ENCODE measurements at places on chromosomes 16 and 17. TPM values are rescaled to one million over a fixed set of nuclear protein-coding genes. Genes with fewer than 3 reads are reported as not detected.
A peak's percentile ranks its signal among the peaks of the same experiment; 100 is the strongest.

- no peak overlapping the region for H3K4me3 ChIP-seq
- H3K27ac ChIP-seq, result no peak overlapping the region
- no peaks in the 10 kb centered on the region for H3K4me1 ChIP-seq
- H3K27me3 ChIP-seq, result peaks cover 10% of the 10 kb centered on the region
These were observed 8.2 kb upstream of the PHF12 start for GRCh38 chr17:28959471-28959871.

The KRT32 gene
- not detected for total RNA-seq

The RHBDL3 gene
- 0.69 TPM for total RNA-seq

The C17orf78 gene
- not detected for total RNA-seq

DNA sequence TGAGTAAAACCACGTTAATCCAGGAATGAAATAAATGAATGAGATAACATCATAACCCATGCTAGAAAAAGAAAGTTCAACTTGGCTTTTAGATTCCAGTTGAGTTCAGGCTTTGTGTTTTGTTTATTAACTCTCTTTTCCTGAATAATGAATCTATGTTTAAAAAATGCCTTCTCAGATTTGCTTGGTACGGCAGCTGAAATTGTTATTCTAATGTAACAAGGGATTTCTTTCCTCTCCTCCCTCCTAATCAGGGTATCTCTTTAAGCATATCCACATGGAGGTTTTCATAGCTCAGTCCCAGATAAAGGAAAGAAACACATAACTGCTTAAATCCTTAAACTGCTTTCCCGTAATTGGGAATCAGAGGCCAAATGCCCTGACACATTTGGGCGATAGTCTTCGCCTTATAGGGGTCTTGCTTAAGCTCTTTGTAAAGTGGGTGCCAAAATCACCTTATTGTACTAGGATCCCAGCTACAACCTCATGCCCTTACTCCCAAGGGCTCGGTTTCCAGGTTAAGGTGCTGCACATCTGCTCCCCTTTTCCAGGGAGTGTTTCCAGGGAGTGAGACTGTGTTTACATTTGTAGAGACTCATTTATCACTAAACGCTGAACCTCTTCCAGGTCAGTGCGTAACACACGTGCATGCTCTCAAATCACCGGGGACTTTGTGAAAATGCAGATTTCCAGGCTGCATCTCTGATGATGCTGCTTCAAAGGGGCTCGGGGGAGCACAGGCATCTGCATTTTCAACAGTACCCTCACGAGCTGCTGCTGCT, 142.8 kb upstream of the FOXF1 start:
- no peaks in the 10 kb centered on the region for H3K36me3 ChIP-seq
- H3K4me3 ChIP-seq, result no peak overlapping the region
- H3K27me3 ChIP-seq, result peaks cover 9% of the 10 kb centered on the region
- no peaks in the 10 kb centered on the region for H3K4me1 ChIP-seq

The TAF1C gene
- 60.8 TPM for total RNA-seq

GRCh38 chr17:20092973-20093626, 83.9 kb downstream of the SPECC1 start:
- H3K27ac ChIP-seq, result no peak overlapping the region
- H3K4me3 ChIP-seq, result no peak overlapping the region
- DNase-seq, result no peak
- H3K27me3 ChIP-seq, result peaks cover 3% of the 10 kb centered on the region

The SULT1A4 gene
- total RNA-seq, result 2.9 TPM

DNA sequence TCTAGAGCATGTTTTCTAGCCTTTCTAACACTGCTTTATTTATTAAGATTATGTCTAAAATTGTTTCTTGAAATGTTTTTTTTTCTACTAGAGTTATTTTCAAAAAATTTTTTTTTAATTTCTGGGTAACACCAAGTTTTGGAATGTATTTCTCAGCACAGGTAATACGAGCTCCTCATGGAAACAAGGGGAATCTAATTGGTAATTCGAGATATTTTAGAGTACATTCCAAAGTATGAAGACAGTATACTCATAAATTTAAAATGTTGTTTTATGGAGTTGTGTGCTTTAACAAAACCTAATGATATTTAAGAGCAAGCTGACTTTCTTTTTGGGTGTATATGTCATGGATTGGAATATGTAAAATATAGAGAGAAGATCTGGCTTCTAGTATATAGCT, 42.4 kb downstream of the OMG start:
- H3K27ac ChIP-seq, result no peak overlapping the region
- DNase-seq, result no peak
- H3K4me1 ChIP-seq, result no peaks in the 10 kb centered on the region
- H3K4me3 ChIP-seq, result no peak overlapping the region
- H3K27me3 ChIP-seq, result no peaks in the 10 kb centered on the region

The ZNF205 gene
- total RNA-seq, result not detected

DNA sequence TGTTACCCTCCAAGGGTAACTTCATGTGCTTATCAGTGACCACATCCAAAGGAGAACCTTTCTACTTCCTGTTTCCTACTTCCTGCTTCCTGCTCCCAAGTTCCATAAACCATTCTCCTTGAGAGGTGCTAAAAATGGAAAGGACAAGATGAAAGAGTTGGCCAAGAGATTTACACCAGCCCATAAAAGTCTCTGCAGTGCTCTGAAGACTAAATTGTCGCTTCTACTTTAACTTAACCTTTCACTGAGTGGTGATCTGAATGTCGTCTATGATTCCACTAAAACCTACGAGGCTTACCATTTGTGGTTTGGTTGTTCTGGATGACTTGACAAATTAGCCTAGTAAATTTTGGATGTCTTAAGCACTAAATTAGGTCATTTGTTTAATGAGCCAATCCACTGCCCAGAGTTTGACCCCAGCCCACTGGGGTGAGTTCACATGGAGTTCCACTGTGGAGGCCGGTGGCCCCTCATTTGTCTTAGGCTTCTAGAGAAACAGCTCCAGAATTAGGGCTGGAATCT, 333.1 kb downstream of the FOXL1 start:
- H3K27ac ChIP-seq, result no peak overlapping the region
- H3K4me1 ChIP-seq, result no peaks in the 10 kb centered on the region
- DNase-seq, result no peak

The MPP2 gene
- total RNA-seq, result 0.69 TPM

DNA sequence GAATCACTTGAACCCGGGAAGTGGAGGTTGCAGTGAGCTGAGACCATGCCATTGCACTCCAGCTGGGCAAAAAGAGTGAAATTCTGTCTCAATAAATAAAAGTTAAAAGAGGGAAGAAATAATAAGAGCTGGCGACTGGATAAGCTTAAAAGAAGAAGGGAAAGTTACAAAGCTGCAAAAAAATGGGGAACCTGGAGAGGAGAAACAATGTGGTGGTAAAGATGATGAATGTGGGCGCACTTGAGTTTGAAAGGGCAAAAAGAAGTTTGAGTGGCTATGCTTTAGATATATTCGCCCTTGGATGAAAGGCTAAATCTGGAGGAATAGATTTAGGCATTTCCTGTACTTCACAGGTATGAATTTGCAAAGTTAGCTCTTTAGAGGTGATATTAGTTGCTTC, 53.0 kb upstream of the YPEL2 start:
- H3K27me3 ChIP-seq, result no peaks in the 10 kb centered on the region
- DNase-seq, result no peak
- no peak overlapping the region for H3K4me3 ChIP-seq
- no peaks in the 10 kb centered on the region for H3K36me3 ChIP-seq

GRCh38 chr16:12482455-12483220, 321.0 kb downstream of the CPPED1 start:
- no peak overlapping the region for H3K4me3 ChIP-seq
- no peak overlapping the region for H3K27ac ChIP-seq
- no peaks in the 10 kb centered on the region for H3K4me1 ChIP-seq
- no peaks in the 10 kb centered on the region for H3K27me3 ChIP-seq
- H3K36me3 ChIP-seq, result peaks cover 1% of the 10 kb centered on the region
- no peak for DNase-seq

GRCh38 chr16:68369697-68370580, 59.1 kb downstream of the PRMT7 start:
- H3K4me1 ChIP-seq, result peaks cover 38% of the 10 kb centered on the region
- peak; percentile 49 for DNase-seq
- peak overlapping the region; percentile 69 for H3K27ac ChIP-seq
- peaks cover 34% of the 10 kb centered on the region for H3K27me3 ChIP-seq
- peak overlapping the region; percentile 58 for H3K4me3 ChIP-seq

DNA sequence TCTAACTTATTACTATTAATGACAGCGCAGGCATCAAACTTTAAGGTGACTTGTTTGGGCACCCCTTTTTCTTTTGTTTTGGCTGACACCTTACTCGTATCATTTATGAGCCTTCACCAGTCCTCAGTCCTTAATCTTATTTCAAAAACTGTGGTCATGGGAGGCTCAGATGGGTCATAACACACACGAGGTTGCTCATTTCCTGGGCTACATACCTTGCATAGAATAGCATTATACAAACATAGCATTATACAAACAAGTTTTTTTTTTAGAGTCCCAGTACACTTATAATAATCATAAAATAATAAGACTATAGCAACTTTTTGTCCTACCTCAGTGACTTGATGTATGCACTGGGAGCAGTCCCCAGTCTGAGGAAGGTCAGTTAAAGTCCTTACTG, 11.2 kb upstream of the ACSF2 start:
- H3K36me3 ChIP-seq, result peaks cover 4% of the 10 kb centered on the region
- no peak overlapping the region for H3K4me3 ChIP-seq
- peaks cover 19% of the 10 kb centered on the region for H3K27me3 ChIP-seq
- DNase-seq, result no peak
- peaks cover 3% of the 10 kb centered on the region for H3K4me1 ChIP-seq

The MYCBPAP gene
- total RNA-seq, result 4.8 TPM

DNA sequence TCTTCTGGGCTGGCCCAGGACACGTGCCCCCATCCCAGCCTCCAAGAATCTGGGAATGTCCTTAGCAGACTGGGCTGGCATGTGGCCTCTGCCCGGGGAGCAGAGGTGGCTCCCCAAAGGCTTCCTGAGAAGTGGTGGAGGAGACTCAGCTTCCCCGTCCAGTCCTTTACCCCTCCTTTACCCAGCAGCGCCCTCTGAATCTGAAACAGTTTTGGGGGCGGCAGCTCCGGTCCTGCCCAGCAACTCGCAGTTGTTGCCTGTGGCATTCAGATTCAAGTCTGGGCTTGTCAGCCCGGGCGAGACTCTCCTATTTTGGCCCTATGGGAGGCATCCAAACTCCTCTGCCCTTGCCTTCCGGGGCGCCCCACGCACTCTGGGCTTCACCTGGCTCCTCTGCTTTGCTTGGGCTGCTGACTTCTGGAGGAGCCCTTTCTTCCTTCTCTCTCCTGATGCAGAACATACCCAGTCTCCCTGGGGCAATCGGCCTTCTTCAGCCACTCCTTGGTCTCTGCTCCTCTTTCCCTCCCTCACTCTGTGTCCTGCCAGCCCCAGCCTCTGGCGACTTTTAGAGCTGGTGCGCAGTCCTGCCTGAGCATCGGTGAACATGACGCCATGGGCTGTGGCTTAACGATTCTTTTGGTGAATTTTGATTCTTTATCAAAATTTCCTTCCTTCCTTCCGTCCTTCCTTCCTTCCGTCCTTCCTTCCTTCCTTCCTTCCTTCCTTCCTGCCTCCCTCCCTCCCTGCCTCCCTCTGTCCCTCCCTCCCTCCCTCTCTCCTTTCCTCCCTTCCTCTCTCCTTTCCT, 55.2 kb downstream of the CMIP start:
- no peaks in the 10 kb centered on the region for H3K36me3 ChIP-seq
- H3K4me1 ChIP-seq, result peaks cover 49% of the 10 kb centered on the region
- H3K27ac ChIP-seq, result no peak overlapping the region
- H3K4me3 ChIP-seq, result no peak overlapping the region
- no peaks in the 10 kb centered on the region for H3K27me3 ChIP-seq

The CCL13 gene
- total RNA-seq, result not detected

DNA sequence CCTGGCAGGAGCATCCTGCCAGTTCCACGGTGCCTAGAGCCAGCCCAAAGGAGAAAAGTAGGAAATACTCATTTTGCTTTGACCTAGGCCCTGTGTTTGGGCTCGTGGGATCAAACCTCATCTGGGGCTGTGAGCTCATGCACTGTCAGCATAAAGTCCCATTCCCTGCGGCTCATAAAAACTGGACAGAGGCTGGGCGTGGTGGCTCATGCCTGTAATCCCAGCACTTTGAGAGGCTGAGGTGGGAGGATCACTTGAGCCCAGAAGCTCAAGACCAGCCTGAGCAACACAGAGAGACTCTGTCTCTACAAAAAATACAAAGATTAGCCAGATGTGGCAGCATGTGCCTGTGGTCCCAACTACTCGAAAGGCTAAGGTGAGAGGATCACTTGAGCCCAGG, 17.9 kb downstream of the ATP6V0D1 start:
- no peak for DNase-seq
- no peak overlapping the region for H3K27ac ChIP-seq
- H3K4me3 ChIP-seq, result no peak overlapping the region
- no peaks in the 10 kb centered on the region for H3K36me3 ChIP-seq
- peaks cover 6% of the 10 kb centered on the region for H3K4me1 ChIP-seq

DNA sequence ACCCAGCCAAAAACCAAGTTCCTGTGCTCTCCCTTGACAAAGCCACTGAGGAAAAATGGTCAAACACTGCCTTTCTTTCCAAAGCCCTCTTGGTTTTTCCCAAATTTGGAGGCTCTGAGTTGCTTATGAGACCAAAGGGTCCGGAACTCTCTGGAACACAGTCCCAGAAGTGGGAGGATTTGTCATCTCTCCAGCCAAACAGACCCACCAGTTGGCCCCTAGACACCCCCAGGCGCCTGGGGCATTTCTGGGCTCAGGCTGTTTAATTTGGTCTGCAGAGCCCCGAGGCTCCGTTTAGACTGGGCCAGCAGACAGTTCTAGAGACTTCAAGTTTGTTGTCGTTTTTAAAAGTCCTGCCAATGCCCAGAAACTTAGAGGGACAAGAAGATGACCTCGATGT, 239.1 kb downstream of the SEC14L1 start:
- H3K36me3 ChIP-seq, result peaks cover 65% of the 10 kb centered on the region
- H3K27ac ChIP-seq, result no peak overlapping the region
- H3K27me3 ChIP-seq, result no peaks in the 10 kb centered on the region
- no peak for DNase-seq

GRCh38 chr16:48295488-48296281, 48.3 kb upstream of the ABCC11 start:
- peaks cover 51% of the 10 kb centered on the region for H3K36me3 ChIP-seq
- no peak overlapping the region for H3K4me3 ChIP-seq
- no peak for DNase-seq

The PLEKHH3 gene
- total RNA-seq, result 0.85 TPM

DNA sequence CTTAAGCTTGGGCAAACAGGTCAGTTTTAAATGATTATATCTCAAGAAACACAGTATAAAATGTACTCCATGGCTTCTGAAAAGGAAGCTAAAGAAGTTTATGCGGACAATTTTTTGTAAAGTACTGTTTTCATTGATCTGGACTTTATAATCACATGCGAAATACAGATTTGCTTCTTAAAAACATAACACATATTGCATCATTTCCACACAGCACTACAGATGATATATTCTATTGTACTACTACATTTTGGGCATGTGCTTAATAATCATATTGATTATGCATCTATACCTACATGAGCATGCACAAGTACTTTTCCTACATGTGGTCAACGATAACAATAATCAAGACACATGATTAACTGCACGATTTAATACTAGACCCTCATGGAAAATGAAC, 22.5 kb downstream of the TRIM37 start:
- no peak overlapping the region for H3K4me3 ChIP-seq
- no peak for DNase-seq
- H3K27ac ChIP-seq, result no peak overlapping the region
- H3K27me3 ChIP-seq, result no peaks in the 10 kb centered on the region
- H3K36me3 ChIP-seq, result peaks cover 33% of the 10 kb centered on the region

- no peak for DNase-seq
- no peak overlapping the region for H3K27ac ChIP-seq
- H3K4me3 ChIP-seq, result no peak overlapping the region
- H3K27me3 ChIP-seq, result peaks cover 31% of the 10 kb centered on the region
- H3K36me3 ChIP-seq, result no peaks in the 10 kb centered on the region
- H3K4me1 ChIP-seq, result peaks cover 33% of the 10 kb centered on the region
These were observed 4.5 kb upstream of the MMP28 start for GRCh38 chr17:35799942-35800341.
